ENCODE measurements at places on chromosomes 11 and 22. TPM values are rescaled to one million over a fixed set of nuclear protein-coding genes. Genes with fewer than 3 reads are reported as not detected.

DNA sequence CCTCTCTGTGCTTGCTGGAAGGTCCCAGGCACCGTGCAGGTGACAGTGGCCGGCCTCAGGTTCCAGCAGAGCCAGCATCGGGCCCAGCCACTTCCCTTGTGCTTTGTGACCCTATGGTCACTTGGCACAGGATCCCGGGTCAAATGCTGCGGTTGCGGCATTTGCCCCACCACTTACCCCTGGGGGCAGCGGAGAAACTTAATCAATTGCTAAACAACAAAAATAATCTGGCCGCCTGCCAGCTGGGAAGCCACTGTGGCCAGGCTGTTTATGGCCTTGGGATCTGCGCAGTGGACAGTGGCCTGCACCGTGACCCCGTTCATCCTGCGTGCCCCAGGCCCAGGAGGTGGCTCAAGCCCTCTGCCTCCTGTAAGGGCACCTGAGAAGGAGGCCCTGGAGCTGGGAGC is 65.0 kb downstream of the LRP5 start:
- H3K4me1 ChIP-seq = peaks cover 34% of the 10 kb centered on the region
- no peak overlapping the region for H3K4me3 ChIP-seq
- H3K27ac ChIP-seq = no peak overlapping the region
- H3K36me3 ChIP-seq = no peaks in the 10 kb centered on the region
- no peaks in the 10 kb centered on the region for H3K27me3 ChIP-seq

DNA sequence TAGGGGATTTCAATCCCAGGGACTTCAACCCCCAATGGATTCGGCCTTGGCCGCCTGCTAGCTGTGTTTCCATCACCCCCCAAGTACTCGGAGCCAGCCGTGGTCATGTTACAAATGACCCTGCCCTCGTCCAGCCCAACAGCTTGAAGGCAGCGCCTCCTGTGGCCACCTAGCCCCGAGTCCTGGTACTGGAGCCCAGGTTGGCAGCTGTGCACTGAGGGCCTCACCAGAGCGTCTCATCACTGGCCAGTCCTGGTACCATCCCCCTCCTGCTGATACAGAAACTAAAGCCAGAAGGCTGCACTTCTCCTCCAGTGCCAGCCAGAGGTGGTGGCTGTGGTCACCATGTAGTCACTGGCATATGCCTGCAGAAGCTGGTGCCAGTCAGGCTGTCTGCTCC is 44.9 kb upstream of the FADD start:
- no peak for DNase-seq
- H3K4me1 ChIP-seq = no peaks in the 10 kb centered on the region
- no peaks in the 10 kb centered on the region for H3K36me3 ChIP-seq
- H3K27me3 ChIP-seq = no peaks in the 10 kb centered on the region
- no peak overlapping the region for H3K4me3 ChIP-seq
- H3K27ac ChIP-seq = no peak overlapping the region

- no peaks in the 10 kb centered on the region for H3K36me3 ChIP-seq
- DNase-seq = peak; percentile 74
Observed at GRCh38 chr11:111417766-111418435, 38.8 kb upstream of the POU2AF1 start.

DNA sequence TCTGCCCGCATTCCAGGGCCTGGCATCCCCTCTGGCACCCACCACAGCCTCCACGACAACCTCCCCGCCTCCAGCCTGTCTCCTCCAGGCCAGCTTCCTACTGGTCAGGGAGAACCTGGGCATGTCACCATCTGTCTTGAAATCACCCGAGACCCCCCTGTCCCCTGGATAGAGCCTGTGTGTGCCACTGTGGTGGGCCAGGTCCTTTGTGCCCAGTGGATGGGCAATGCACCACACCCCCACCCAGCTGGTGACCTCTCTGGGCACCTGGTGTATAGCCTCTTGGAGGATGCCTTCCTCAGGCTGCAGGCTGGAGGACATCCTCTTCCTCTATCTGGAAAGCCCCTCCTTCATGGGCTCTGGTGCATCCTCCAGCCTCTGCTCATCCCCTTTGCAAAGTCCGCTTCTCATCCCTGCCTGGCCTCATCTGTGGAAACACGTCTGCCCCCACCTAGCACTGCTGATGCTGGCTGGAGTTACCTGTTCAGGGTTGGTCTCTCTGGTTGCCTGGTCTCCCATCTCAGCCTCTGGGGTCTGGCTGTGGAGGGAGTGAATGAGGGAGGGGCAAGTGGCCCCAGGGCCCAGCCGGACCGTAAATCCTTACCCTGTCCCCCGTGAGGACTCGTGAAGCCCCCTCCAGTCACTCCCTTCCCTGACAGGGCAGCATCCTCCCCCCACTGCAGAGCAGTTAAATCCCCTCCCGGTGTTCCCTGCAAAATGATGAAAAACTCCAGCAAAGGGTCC is 589.6 kb downstream of the TBC1D22A start:
- no peak overlapping the region for H3K4me3 ChIP-seq
- DNase-seq = no peak
- no peaks in the 10 kb centered on the region for H3K4me1 ChIP-seq
- no peak overlapping the region for H3K27ac ChIP-seq
- H3K27me3 ChIP-seq = no peaks in the 10 kb centered on the region
- no peaks in the 10 kb centered on the region for H3K36me3 ChIP-seq

- no peak for DNase-seq
- no peaks in the 10 kb centered on the region for H3K36me3 ChIP-seq
- no peaks in the 10 kb centered on the region for H3K4me1 ChIP-seq
- no peak overlapping the region for H3K27ac ChIP-seq
- H3K4me3 ChIP-seq = no peak overlapping the region
Observed at GRCh38 chr11:15725246-15725645, 610.5 kb downstream of the INSC start.

Gene PANX3
- total RNA-seq = not detected

Gene LMO1
- not detected for total RNA-seq

Gene NAALAD2
- total RNA-seq = 4.6 TPM

Gene HTR3A
- total RNA-seq = not detected

Gene MPEG1
- total RNA-seq = 2.0 TPM

Measured in ovary (tissue), 10 donors.